Heart right ventricle (tissue), 16 donors: ENCODE measurements at places on chromosomes 3 and 15. TPM values are rescaled to one million over a fixed set of nuclear protein-coding genes. Genes with fewer than 3 reads are reported as not detected.

- H3K27me3 ChIP-seq = no peaks in the 10 kb centered on the region
- H3K27ac ChIP-seq = peak overlapping the region; percentile 51
- H3K4me1 ChIP-seq = peaks cover 13% of the 10 kb centered on the region
- H3K4me3 ChIP-seq = no peak overlapping the region
- no peak for DNase-seq
Measured at GRCh38 chr3:25604107-25604805, 60.5 kb downstream of the TOP2B start.

DNA sequence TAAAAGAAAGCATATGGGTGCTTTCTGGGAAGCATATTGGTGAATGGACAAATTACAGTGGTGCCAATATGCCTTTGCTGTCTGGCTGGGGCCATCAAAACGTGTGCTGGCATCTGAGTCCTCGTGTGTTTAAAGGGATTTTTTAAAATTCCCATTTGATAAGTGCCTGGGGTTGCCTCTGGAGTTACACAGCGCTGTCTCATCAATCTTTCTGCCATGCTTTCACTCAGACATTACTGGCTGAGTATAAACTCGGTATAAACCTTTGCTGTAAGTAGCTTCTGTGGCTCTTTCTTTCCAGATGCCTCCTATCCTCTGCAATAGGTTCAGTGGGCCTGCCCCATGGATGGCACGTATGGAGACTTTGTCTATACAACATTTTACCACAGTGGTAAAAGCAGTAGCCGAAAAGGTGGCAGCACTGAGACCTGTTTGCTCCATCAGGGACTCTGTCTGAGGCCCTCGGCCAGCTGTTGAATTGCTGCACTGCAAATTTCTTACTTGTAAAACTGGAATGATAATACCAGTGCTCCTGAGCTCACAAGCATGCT is 195.5 kb downstream of the LPP start:
- H3K4me1 ChIP-seq = peaks cover 8% of the 10 kb centered on the region
- DNase-seq = no peak
- H3K27me3 ChIP-seq = no peaks in the 10 kb centered on the region
- H3K4me3 ChIP-seq = no peak overlapping the region
- H3K27ac ChIP-seq = peak overlapping the region; percentile 63

- peak overlapping the region; percentile 0 for H3K4me3 ChIP-seq
- H3K36me3 ChIP-seq = no peaks in the 10 kb centered on the region
- H3K27ac ChIP-seq = peak overlapping the region; percentile 77
- DNase-seq = peak; percentile 87
- H3K4me1 ChIP-seq = no peaks in the 10 kb centered on the region
Measured at GRCh38 chr3:64327100-64327804, 102.0 kb upstream of the PRICKLE2 start.

- no peak for DNase-seq
- no peak overlapping the region for H3K27ac ChIP-seq
- peaks cover 17% of the 10 kb centered on the region for H3K4me1 ChIP-seq
- no peaks in the 10 kb centered on the region for H3K27me3 ChIP-seq
Measured at GRCh38 chr15:81339851-81340250, 15.9 kb upstream of the STARD5 start.

DNA sequence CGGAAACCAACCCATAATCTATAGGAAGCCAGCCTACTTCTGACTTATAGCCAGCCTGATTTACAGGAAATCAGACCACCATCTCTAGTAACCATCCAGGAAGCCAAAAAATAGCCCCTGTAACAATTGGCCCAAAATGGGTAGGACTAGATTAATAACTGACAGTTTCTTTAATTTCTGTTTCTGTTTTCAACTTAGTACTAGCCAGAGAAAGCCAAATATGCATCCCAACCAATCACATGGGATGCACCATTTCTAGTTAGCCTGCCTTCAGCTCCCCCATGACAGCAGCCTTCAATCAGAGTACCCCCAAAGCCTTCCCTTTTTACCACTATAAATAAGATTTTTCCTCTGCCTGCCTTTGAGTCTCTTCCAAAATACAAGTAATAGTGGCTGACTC is 239.1 kb upstream of the GADL1 start:
- no peak overlapping the region for H3K4me3 ChIP-seq
- no peaks in the 10 kb centered on the region for H3K27me3 ChIP-seq
- no peaks in the 10 kb centered on the region for H3K36me3 ChIP-seq
- H3K27ac ChIP-seq = no peak overlapping the region
- DNase-seq = no peak
- H3K4me1 ChIP-seq = no peaks in the 10 kb centered on the region

DNA sequence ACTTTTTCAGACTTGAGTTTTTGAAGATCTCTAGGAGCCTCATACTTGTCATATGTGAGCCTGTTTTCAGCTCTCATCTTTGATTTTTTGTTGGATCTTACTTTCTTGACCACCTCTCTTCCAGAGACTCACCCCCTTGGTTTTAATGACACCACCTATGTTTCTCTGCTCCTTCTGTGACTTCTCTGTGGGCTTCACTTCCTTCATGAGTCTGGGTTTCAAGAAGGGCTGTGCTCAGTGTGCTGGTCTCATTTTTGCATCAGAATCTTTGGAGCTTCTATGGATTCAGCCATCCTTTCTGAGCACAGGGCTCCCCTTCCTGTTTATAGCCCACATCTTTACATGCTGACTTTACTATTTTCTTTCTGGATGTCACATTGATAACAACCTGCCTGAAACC is 17.7 kb downstream of the PPM1L start:
- peaks cover 12% of the 10 kb centered on the region for H3K4me1 ChIP-seq
- no peak overlapping the region for H3K4me3 ChIP-seq
- no peaks in the 10 kb centered on the region for H3K27me3 ChIP-seq
- no peaks in the 10 kb centered on the region for H3K36me3 ChIP-seq

- H3K36me3 ChIP-seq = no peaks in the 10 kb centered on the region
- H3K27me3 ChIP-seq = no peaks in the 10 kb centered on the region
- no peak overlapping the region for H3K27ac ChIP-seq
- no peak overlapping the region for H3K4me3 ChIP-seq
- DNase-seq = no peak
Measured at GRCh38 chr3:14225421-14225820, 46.8 kb downstream of the LSM3 start.

DNA sequence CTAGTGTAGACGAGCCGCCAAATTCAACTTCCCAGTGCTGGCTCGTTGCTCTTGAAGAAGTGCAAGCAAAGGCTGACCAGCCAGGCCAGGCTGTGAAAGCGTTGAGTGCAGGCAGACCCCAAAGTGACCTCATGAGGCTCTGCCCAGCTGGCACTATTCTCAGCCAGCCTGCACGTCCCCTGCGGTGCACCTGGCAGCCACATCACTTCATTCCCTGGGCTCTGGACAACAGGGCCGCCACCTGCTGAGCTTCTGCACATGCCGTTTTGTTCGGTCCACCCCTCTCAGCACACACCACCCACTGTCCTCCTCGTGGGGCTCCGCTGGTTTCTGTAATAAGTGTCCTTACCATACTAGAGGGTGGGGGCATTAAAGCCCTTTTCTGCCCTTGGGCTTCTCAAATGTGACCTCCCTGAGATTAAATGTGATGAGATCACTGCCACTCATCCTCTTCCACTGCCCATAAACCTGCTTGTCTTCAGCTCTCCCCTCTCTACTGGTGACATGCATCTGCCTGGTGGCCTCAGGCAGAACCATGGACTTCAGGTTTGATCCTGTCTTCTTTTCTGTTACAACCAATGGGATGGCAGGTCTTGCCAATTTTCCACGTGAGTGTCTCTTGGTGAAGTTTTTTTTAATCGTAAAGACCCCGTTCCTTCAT is 6.1 kb downstream of the RASGRF1 start:
- H3K27me3 ChIP-seq = peaks cover 61% of the 10 kb centered on the region
- DNase-seq = no peak
- no peaks in the 10 kb centered on the region for H3K36me3 ChIP-seq
- peaks cover under 1% of the 10 kb centered on the region for H3K4me1 ChIP-seq

- H3K4me3 ChIP-seq = no peak overlapping the region
- DNase-seq = no peak
- no peaks in the 10 kb centered on the region for H3K27me3 ChIP-seq
- H3K27ac ChIP-seq = no peak overlapping the region
- H3K4me1 ChIP-seq = no peaks in the 10 kb centered on the region
Measured at GRCh38 chr3:157487339-157487738, 15.9 kb downstream of the VEPH1 start.

DNA sequence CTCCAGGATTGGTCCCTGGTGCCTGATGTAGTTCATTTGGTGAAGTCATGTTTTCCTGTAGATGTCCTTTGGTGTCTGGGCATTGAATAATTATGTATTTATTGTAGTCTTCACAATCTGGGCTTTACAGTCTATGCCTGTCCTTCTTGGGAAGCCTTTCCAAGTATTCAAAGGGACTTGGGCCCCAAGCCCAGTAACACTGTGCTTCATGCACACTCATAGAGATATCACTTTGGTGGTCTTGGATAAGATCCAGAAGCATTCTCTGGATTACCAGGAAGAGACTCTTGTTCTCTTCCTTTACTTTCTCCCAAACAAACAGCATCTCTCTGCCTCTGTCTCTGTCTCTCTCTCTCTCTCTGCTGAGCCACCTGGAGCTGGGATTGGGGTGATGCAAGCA is 281.1 kb upstream of the GOLGA6L4 start:
- H3K36me3 ChIP-seq = peaks cover 36% of the 10 kb centered on the region
- no peak for DNase-seq
- H3K27ac ChIP-seq = no peak overlapping the region
- H3K4me3 ChIP-seq = no peak overlapping the region

- no peak overlapping the region for H3K4me3 ChIP-seq
- H3K36me3 ChIP-seq = no peaks in the 10 kb centered on the region
- peak; percentile 83 for DNase-seq
- H3K27ac ChIP-seq = peak overlapping the region; percentile 88
Measured at GRCh38 chr3:11465744-11466616, 177.7 kb downstream of the VGLL4 start.

GRCh38 chr3:136136454-136136853 is 59.7 kb downstream of the MSL2 start:
- H3K36me3 ChIP-seq = no peaks in the 10 kb centered on the region
- no peak overlapping the region for H3K4me3 ChIP-seq
- DNase-seq = no peak
- no peaks in the 10 kb centered on the region for H3K27me3 ChIP-seq
- H3K4me1 ChIP-seq = no peaks in the 10 kb centered on the region

GRCh38 chr3:151918253-151919029 is 45.0 kb downstream of the SUCNR1 start:
- no peaks in the 10 kb centered on the region for H3K27me3 ChIP-seq
- no peak overlapping the region for H3K27ac ChIP-seq
- no peaks in the 10 kb centered on the region for H3K36me3 ChIP-seq
- DNase-seq = no peak
- no peaks in the 10 kb centered on the region for H3K4me1 ChIP-seq

DNA sequence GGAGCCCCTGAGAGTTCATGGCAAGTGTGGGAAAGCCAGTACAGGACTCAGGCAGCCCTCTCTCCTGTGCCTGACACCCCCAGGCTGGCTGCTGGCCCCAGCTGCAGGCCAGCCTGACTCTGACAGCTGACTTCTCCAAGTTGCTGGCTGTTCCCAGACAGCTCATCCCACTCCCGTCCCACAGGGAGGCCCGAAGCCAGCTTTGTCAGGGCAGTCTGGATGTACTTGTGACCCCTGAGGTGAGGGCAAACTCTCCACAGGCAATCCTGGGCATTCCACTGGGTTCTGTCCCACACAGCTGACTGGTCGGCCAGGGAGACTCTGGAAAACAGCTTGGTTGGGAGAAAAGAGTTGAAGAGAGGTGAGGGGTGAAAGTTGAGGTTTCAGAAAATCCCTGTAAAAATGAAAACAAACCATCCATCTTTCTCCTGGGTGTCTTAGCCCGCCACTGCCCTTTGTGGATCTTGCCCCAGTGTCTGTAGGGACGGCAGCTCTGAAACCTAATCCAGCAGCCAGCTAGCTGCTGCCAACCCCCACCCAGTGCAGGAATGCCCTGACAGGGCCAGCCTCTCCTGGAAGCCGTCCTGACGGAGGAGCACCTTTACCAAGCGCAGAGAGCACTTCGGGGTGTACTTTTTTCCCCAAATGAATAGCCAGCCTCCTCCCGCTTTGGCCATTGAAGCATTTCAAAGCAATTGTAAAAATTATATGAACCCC is 87.9 kb downstream of the DNAJB8 start:
- H3K4me3 ChIP-seq = no peak overlapping the region
- H3K27me3 ChIP-seq = no peaks in the 10 kb centered on the region
- no peaks in the 10 kb centered on the region for H3K36me3 ChIP-seq
- peaks cover 15% of the 10 kb centered on the region for H3K4me1 ChIP-seq
- peak overlapping the region; percentile 74 for H3K27ac ChIP-seq
- DNase-seq = peak; percentile 52

DNA sequence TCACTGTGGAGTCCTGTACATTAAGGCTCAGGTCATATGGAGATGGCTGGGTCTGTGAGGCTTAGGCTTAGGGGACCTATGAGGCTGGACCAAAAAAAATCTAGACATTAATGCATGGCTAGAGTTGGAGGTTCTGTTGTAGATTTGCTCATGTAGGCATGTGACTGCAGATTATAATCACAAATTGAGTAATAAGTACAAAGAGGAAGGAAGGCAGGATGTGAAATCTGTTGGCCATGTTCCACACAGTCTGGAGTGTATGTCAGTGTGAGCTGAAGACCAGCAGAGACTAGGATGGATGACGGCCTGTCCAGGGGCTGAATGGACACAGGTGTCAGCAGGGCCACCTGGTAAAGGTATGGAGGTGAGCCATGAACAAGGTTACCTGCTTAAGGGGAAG is at the start of gene ST3GAL6:
Gene ST3GAL6 (plus strand): TSS at position 265 of the 400 bp plus-strand sequence. CDS start 5,101 bp downstream, outside the sequence.
- no peaks in the 10 kb centered on the region for H3K27me3 ChIP-seq
- H3K27ac ChIP-seq = peak within 1 kb of the TSS; percentile 72
- peaks cover under 1% of the 10 kb centered on the region for H3K36me3 ChIP-seq
- peaks cover 93% of the 10 kb centered on the region for H3K4me1 ChIP-seq
- DNase-seq = peak; percentile 48

The KLHL6 gene
- total RNA-seq = 0.97 TPM

The GTF2E1 gene
- 12.0 TPM for total RNA-seq

The CSPG5 gene
- 0.79 TPM for total RNA-seq

The MUC4 gene
- total RNA-seq = not detected

The GUCA1C gene
- total RNA-seq = 8.3 TPM

The DRD3 gene
- not detected for total RNA-seq

The GHSR gene
- total RNA-seq = not detected

The NPAP1 gene
- not detected for total RNA-seq

The ATP1B3 gene
- total RNA-seq = 39.7 TPM

The FBXO45 gene
- total RNA-seq = 5.8 TPM

The HYPK gene
- total RNA-seq = 9.2 TPM

The SLC28A1 gene
- 2.2 TPM for total RNA-seq

The ANKDD1A gene
- 0.70 TPM for total RNA-seq
